ENCODE measurements at places on chromosomes 1 and 21.

GRCh38 chr1:8097908-8098307 lies 71.8 kb upstream of the ERRFI1 start:
- no peak for DNase-seq

GRCh38 chr1:207925210-207925609 lies 14.3 kb upstream of the CD34 start:
- DNase-seq: no peak

DNA sequence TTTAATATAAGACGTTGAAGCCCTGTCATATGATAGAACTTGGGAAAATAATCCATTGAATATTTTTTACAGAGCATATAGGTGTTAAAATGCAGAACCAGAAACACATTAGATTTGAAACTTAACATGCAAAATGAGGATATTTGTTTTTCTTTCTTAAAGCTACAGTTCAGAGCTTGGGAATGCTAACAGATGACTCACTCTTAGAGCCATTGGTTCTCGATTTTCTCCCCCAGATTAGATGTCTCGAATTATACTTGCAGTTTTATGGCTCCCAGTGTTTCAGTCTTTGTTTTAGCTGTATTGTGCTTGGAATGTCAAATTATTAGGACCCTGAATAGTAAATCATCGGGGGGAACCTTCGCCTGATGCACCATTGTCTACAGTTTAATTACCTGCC lies 575.7 kb upstream of the ZP4 start:
- no peak for DNase-seq

DNA sequence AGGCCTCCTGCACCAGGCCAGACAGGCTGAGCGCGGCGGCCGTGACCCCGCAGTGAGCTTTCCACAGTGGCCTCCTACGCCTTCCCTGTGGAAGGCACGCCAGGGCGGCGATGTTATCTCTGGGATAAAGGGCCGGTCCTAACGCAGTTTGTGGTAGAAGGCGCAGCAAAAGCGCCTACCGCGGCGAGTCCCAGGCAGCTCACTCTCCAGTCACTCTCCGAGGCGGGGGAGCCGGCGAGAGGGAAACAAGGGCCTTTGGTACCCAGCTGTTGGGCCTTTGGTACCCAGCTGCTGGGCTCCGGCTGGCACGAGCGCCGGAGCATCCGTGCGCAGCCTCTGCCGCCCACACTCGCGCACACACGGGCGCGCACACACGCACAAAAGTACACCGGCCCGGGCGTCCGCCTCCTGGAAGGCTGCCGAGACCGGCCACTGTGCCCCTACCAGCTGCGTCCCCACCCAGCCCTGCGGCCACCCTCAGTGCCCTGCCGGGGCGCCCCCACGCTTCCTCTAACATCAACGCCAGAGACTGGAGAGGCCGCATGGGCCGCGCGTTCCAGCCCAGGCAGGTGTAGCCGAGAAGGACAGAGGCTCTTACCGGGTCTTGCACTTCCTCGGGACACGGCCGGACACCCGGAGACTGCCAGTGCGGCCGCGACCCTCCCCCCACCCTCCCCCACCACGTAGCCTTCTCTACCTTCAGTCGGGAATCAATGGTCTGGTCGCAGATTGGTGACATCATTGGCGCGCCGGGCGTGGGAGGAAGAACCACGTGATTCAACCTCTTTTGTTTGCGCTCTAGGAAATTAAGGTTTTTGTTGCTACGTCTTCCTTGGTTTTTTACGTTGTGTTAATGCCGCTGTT lies 19.5 kb upstream of the ADAR start:
- peak; percentile 87 for DNase-seq

GRCh38 chr1:67590329-67590728 lies 94.7 kb upstream of the GADD45A start:
- DNase-seq: no peak
